ENCODE measurements at places on chromosomes 4 and X.

GRCh38 chr4:121642292-121642691 is 54.5 kb downstream of the ANXA5 start:
- DNase-seq, result no peak

DNA sequence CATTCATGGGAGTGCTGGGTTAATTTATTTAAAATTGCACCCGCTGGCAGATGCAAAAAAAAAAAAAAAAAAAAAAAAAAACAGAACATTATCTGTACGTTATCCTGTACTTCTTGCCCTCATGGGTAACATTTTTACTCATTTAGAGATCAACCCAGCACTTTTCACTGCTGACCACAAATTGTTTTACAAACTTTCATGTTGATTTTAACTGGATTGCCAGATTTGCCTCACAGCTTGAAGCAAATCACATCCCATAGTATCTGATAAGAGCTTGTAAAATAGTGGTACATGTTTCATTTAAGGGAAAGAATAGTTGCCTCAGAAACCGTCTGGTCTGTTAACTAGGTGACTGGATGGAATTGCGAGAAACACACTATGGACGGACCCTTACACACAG is 640.8 kb downstream of the TRIML1 start:
- DNase-seq, result no peak

- DNase-seq, result no peak
These were observed 8.8 kb downstream of the TMPRSS11D start for GRCh38 chr4:67874986-67875385.

DNA sequence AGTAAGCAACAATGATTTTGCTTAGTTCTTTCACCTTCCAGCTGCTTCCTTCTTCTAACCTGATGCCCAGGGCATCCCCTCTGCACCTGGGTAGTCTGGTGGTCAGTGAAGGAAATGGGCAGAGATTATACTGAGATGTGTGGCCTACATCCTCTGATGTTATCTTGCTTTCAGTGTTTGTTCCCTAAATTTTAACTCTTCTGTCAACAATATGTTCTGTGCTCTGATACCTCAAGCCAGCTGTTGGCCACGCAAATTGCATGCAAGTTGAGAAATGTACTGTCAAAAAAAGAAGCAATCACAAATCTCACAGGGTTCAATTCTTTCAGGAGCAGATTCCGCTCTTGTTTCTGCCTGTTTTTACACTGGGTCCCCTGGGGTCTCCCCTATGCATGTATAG is 73.8 kb downstream of the FBXW7 start:
- no peak for DNase-seq

DNA sequence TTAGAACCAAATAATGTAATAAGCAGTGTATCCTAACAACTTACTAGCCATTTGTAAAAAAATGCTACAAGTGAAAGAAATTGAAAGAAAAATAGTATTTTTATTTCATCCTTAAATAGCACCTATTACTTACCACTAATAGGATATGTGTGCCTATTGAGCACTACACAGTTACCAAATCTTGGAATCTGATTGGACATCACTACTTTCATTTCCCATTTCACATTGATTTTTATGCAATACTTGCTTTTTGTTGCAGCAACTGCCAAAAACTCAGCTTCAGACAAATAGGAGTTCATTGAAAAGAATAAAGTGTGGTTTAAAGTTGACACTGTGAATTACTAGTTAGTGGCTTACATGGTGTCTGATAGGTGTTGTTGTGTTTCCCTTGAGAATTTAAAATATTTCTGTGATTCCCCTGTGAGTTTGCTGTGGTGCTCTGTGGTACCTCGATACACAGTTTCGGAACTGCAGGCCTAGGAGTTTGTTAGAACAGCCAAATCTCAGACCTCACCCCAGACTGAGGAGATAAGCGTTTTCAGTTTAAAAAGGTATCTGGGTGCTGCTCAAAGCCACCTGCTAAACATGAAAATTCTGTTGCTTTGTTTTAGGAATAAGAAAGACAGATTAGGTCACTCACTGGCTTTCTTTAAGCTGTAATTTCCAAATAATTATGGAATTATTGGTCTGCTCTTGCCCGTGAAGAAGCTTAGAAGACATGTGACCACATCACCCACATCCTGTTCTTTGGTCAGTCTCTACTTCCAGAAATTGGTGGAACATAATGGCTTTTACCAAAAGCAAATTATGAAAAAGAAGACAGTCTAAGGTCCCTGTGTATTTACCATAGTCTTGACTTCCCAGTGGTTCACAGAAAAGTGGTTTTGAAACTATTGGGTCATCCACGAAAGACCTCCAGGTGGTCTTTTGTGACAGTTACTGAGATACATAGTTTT is 97.8 kb downstream of the SYTL5 start:
- DNase-seq, result no peak

- DNase-seq, result no peak
These were observed 63.2 kb downstream of the ANAPC10 start for GRCh38 chr4:145034727-145035211.

GRCh38 chr4:76061982-76062381 is 12.5 kb upstream of the ART3 start:
- DNase-seq, result no peak

GRCh38 chrX:65196758-65197360 is 220.6 kb upstream of the ZC4H2 start:
- DNase-seq, result no peak

GRCh38 chr4:33998291-33998690 is 2246.0 kb downstream of the ARAP2 start:
- DNase-seq, result no peak

DNA sequence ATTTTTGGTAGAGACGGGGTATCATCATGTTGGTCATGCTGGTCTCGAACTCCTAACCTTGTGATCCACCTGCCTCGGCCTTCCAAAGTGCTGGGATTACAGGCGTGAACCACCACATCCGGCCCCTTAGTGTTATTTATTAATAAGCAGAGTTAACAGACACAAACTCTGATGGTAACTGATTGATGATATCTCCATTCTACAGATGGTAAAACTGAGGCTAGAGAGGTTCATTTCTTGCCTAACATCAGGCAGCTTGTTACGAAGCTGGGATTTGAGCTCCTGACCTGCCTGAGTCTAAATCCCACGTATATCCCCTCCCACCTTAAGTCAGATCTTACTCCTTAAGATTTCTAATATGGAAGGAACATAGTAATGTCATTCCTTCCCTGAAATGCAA is 36.9 kb downstream of the TBC1D14 start:
- DNase-seq, result no peak

Measured in activated naive CD8-positive, alpha-beta T cell treated with anti-CD3 and anti-CD28 coated beads, Interleukin-2, amount 10 ng/mL, durations not matched to agents 7 days and 5 days (primary cell).